Muscle of leg (tissue), 16 donors: ENCODE measurements at places on chromosomes 2 and 18.

DNA sequence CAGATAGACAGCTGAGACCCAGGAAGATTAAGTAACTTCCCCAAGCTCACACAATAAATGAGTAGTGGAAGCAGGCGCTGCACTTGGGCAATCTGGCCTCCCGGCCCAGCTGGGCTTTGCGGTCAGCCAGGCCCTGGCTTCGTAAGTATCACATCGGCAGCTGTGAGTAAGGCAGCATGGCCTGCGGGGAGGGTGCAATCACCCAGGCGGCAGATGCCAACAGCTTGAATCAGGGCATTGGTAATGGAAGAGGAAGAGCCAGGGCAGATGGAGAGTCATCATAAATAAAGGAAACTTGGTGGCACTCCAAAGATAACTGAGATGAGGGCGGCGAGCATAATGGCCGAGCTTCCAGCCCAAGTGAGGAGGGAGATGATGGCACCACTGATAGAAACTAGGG, 217.9 kb upstream of the PID1 start:
- no peak for DNase-seq

GRCh38 chr2:149687052-149687427, 99.5 kb upstream of the MMADHC start:
- DNase-seq, result no peak

DNA sequence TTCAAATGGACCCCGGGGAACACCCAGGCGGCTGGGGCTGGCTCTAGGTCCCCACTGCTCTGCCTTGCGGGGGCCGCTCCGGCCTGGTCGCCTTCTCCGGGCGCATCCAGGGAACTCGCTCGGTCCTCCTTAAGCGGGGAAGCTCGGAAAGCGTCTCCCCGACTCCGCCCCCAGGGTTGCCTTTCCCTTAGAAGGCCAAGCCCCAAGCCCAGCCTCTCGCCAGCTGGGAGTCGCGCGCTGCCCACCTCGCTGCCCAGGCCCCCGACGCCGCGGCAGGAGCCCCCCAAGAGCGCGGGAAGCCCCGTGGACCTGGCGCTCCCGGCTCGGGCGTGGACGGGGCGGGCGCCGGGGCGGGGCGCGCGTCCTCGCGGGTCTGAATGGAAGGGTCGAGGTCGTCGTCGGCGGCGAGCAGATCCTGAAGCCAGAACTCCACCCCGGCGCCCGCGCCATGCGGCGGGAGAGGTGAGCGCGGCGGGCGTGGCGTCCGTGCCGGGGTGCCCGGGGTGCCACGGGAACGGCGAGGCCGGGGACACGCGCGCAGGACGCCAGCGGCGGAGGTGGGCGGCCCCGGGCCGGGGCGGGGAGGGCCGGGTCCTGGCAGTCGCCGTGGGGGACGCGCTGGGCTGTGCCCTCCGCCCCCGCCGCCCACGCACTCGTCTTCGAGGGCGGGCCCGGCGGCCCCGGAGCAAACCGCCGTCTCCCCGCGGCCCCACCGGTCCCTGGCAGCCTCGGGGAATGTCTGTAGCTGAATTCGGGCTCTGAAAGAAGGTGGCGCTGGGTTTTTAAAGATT, at the start of gene BOK:
Gene BOK (plus strand): TSS at position 214 of the 791 bp plus-strand sequence. CDS start 739 bp downstream, outside the sequence.
- DNase-seq, result peak; percentile 86

GRCh38 chr18:56043641-56044061, 455.7 kb upstream of the TCF4 start:
- peak; percentile 60 for DNase-seq

DNA sequence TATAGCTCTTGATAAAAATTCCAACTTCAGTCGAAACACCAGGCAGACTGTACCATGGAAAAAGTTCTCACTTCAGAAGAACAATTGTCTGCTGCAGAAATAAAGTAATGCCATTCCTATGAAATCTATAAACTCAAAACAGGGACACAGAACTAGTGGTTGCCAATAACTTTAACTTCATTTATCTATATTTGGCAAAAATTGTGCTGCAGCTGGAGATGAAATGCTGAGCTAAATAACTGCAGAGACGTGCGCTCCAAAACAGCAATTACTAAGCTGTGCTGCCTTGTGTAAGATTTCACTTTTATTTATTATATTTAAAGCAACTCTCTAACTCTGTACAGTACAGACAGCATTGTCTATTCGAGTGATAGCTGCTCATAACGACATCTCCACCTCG, 540.1 kb upstream of the ID2 start:
- DNase-seq, result peak; percentile 94

DNA sequence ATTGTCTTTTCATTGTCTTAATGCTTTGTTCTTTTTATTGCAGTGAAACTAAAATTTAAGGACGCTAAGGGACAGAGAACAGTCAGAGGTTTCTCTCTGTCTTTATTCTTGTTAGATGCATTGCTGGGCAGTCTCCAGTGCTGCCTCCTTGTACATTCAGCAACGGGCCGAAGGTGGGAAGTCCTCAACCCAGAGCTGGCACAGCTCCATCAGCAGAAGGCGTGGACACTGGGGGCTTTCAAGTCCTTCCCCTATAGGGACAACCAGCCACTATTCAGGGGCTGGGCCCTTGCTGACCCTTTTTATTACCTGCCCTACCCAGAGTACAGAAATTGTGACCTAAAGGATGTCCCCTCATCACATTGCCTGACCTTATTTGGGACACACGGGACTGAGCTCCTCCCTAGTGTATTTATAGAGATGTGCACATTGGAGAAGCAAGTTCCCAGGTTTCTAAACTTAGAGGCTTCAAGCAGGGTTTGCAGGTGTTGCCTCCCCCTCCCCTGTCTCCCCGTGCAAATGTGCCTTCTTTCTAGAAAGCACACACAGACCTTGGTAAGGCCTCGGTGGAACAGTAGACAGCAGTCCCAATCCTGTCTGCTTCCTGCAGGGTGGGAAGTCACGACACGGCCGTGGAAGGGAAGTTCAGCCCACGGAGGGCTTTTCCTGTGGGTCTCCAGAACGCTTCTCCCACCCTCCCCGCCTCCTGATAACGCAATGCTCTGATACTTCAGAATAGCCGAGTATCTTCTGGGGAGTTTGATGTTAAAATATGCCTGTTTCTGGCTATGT, 68.2 kb downstream of the ZCCHC2 start:
- no peak for DNase-seq

GRCh38 chr18:42296192-42296591, 341.2 kb downstream of the PIK3C3 start:
- DNase-seq, result no peak

DNA sequence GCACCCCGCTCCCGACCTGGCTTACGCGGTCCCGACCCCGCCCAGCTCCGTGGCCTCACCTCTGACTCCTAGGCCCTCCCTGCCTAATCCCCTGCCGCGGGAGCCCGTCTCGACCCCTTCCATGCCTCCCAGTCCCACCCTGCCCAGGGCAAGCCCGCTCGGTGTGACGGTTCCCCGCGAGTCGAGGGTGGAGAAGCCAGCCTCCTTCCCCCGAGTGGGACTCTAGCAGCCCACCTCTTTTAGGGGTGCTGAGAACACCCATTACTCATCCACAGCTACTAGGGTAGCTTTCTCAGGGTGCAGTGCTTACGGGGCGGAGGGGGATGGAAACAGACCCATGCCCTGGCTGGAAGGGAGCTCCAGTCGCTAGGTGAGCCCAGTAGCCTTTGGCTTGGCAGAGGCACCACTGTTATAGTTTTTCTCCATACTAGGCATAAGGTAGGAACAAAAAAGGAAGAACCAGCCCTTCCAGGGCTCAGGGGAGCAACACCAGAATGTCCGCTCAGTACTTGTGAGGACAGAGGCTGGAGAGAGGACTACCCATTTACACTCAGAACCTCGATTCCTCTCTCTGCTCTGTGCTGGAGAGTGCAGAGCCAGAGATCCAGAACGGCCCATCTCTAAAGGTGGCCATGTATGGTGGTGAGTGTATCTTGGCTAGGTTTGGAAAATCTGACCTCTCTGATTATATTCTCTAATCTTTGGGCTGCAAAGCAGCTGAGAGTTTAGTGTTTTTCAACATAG, 606 bp downstream of the AGBL5 start:
- no peak for DNase-seq

DNA sequence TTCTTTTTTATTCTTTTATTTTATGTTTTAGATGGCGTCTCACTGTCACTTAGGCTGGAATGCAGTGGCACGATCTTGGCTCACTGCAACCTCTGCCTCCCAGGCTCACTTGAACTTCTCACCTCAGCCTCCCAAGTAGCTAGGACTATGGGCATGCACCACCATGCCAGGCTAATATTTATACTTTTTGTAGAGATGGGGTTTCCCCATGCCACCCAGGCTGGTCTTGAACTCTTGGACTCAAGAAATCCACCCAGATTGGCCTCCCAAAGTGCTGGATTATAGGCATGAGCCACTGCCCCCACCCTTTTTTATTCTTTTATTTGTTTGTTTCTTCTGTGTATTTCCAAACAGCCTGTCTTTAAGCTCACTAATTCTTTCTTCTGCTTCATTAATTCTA, 306.7 kb upstream of the THUMPD2 start:
- DNase-seq, result no peak

GRCh38 chr18:44386401-44386800, 294.3 kb upstream of the SETBP1 start:
- DNase-seq, result peak; percentile 64

- no peak for DNase-seq
Measured at GRCh38 chr2:159936471-159936870, 125.9 kb downstream of the PLA2R1 start.

- DNase-seq, result no peak
Measured at GRCh38 chr2:219078951-219079350, 18.2 kb upstream of the IHH start.

DNA sequence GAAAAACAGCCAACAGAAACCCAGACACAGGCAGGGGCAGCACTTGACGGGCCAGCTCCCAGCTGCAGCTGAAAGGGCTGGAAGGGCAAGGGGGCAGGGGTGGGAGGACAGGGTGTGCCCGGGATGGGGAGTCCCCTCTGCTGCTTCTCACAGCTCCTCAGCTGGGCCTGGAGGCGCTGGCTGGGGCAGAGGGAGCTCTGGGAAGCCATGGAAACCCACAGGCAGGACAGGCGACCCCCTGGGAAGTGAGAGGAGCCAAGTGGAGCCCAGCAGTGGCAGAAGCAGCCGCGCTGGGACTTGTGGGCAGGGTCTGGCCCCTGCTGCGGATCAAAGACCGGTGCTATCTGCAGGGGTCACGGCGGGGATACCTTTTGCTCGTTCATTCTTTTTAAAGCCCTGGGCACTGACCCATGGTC, 20.7 kb downstream of the OTOF start:
- no peak for DNase-seq

GRCh38 chr2:143261986-143262385, 132.8 kb downstream of the ARHGAP15 start:
- DNase-seq, result peak; percentile 4

DNA sequence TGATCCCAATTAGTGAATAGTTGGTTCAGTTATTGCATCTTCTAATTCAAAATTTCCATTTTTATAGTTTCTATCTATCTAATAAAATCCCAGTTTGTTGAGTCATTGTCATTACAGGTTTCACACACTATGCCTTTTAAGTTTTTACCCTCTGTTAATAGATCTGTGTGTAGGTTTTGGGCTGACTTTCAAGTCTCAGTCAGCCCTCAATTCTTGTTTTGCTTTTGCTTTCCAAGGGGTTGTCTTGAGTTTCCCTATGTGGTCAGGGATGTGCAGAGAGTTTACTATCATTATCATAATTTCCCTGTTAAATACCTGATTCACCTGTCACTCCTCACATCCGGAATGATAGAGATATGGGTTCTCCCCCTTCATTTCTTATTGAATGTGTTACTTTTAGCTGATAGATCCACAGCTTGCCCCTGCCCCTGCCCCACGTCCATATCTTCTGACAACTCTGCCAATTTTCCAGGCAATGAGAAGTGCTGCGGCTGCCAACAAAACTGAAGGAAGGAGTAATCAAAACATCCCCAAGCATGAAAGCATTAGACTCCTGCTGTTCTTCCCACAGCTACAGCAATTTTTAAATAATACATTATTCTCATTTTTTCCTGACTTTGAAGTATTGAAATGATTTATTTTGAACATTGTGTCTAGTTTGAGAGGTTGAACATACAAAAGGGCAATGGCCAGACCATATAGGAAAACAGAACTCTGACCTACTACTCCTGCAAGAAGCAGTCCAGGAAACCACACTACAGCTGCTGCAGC, 1064.8 kb downstream of the SUCLG1 start:
- DNase-seq, result no peak

- no peak for DNase-seq
Measured at GRCh38 chr2:190435031-190435670, 27.0 kb downstream of the MFSD6 start.

DNA sequence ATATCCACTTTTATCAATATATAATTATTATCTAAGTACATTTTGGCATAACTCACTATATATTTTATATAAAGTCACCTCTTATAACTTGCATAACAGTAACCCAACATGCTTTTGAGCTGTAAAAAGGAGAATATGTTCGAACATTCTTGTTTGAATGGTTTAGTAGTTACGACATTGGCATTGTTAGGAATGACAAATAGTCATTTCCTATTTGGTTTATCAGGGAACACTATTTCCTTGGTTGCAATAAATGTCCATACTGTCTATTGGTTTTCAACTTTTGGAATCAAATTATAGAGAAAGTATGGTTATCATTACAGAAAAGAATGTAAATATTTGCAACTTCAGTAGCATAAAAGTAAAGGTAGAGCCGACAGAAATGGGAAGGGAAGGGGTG, 124.1 kb downstream of the PARD3B start:
- no peak for DNase-seq

- DNase-seq, result peak; percentile 1
Measured at GRCh38 chr2:117760916-117761315, 53.6 kb upstream of the DDX18 start.

GRCh38 chr2:181394741-181395437, 62.3 kb upstream of the ITGA4 start:
- DNase-seq, result no peak

GRCh38 chr2:25373269-25373981, 31.7 kb upstream of the DNMT3A start:
- DNase-seq, result peak; percentile 46

DNA sequence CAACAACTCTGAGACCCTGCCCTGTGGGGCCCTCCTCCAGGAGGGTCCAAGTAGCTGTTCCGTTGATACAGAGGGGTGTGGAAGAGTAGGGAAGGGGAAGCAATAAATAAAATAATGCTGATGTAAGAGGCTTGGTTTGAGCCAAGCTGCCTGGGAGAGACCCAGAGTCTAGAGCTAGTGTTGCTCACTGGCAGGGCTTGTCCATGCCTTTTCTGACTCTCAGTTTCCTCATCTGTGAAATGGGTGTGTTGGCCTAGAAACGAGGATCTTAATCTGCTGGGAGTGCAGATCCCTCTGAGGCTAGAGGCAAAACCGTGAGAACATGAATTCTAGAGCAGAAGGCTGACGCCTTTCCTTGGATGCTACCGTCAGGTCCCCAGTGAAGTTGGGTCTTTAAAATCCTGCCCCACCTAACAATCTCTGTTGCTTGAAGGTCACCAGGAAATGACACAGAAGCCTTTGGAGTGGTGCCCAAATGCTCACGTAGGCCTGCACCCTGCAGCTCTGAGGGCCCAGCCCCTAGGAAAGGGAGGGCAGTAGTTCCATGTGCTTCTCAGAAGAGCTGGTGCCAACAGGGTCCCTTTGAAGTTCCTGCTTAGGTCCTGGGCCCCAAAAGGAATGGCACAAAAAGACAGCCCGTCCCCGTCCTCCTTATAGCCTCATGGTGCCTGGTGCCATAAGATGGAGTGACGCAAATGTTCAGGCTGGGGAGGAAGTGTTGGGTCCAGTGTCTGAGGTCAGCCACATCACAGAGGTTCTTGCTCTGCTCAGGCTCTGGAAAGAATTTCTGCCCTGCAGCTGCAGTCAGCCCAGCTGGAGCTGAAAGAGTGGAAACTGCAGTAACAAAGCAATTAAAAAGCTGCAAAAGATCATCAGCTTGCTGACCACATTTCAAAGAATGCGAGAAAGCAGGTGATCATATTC, 73.2 kb upstream of the SMAD2 start:
- peak; percentile 66 for DNase-seq

GRCh38 chr2:66585587-66585986, 150.7 kb downstream of the MEIS1 start:
- no peak for DNase-seq
